Mesendoderm (in vitro differentiated cells): ENCODE measurements at places on chromosomes 2 and 18.

GRCh38 chr2:194363295-194363694 is 1293.7 kb upstream of the SLC39A10 start:
- DNase-seq: no peak

DNA sequence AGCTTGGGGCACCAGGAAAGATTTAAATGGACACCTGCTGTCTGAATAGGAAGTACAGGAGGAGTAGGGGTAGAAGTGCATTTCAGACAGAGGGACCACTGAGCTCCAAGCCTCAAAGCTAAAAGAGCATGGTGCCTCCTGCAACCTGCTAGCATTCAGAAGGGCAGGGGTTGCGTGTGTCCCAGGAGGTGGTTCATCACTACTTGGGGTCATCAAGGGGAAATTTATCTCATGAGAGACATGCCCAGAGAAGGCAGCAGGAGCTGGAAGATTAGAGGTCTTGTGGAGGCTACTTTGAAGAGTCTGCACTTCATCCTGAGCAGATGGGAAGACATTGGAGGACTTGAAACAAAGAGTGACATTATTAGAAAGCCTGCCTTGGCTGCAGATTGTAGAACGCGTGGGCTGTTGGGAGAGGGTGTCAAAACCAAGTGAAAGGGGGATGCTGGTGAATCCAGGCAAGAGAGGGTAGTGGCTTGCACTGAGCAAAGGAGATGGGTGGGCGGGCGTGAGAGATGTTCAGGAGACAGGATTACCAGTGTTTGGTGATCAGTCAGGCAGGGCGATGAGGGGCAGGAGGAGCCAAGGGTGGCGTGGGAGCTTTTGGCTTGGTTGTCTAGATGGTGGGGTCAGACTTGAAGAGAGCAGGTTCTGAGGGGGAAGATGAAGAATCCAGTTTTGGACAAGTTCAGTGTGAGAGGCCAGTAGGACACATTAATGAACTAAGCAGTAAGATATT is 154.0 kb downstream of the DYSF start:
- no peak for DNase-seq

DNA sequence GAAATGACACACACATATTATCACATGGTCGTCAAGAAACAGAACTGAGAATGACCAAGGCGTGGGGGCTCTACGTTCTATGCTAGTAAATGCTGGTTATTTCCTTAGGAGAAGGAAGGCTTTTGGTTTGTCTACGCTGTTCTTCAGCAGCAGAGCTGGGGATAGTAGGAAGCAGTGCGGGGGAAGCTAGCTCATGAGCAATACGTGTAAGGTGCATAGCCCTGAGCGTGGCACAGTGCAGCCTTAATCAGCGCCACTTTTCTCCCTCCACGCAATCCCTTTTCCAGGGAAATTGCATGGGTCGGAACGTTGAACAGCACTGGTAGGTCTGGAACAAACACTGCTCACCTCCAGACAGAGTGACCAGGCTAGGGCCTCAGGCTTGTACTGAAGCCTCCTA is 199.6 kb upstream of the FBXO11 start:
- no peak for DNase-seq

DNA sequence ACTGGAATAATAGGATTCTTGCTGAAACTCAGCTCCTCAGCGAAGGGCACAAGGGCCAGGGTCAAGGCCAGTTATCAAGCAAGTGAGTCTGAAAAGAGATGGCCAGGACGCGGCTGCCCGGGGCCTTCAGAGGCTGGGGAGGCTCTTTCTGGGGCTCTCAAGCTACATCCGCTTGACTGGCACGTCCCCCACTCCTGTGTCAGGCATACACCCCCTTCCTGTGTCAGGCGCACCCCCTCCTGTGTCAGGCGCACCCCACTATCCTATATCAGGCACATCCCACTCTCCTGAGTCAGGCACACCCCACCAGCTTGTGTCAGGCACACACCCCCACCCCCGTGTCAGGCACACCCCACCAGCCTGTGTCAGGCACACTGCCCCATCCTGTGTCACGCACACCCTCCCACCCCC is 91.8 kb downstream of the TPO start:
- no peak for DNase-seq

DNA sequence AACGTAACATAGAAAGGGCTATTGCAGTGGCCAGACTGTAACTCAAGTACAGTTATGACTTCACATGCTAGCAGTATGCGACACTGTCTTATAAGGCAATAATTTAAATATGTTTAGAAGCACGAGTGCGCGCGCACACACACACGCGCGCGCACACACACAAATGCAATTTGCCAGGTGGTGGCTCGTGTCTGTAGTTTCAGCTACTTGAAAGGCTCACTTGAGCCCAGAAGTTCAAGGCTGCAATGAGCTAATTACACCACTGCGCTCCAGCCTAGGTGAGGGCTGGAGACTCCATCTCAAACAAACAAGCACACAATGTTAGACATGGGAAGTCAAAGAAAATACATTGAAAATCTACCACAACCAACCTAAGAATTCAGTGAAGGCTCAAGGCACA is 103.7 kb downstream of the USP34 start:
- DNase-seq: peak; percentile 8

- no peak for DNase-seq
Measured at GRCh38 chr2:61419129-61419528, 51.8 kb downstream of the USP34 start.

GRCh38 chr2:172223601-172224054 is 120.9 kb upstream of the DLX2 start:
- no peak for DNase-seq

DNA sequence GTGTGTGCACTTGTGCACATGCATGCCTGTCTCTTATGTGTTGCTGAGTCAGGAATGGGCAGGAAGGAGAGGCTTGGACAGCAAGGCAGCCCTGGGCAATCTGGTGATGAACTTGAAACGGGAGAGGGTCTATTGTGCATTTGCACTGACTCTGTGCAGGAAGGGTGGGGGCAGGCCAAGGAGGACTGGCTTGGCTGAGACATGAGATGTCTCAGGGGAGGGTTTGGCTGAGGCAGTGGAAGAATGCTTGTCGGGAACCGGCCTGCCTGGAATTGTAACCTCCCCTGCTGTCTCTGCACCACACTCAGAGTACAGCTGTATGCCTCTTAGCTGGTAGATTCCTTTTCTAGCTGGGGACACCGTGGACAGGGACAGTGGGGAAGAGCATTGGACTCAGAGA is 176.1 kb upstream of the TNP1 start:
- DNase-seq: no peak

DNA sequence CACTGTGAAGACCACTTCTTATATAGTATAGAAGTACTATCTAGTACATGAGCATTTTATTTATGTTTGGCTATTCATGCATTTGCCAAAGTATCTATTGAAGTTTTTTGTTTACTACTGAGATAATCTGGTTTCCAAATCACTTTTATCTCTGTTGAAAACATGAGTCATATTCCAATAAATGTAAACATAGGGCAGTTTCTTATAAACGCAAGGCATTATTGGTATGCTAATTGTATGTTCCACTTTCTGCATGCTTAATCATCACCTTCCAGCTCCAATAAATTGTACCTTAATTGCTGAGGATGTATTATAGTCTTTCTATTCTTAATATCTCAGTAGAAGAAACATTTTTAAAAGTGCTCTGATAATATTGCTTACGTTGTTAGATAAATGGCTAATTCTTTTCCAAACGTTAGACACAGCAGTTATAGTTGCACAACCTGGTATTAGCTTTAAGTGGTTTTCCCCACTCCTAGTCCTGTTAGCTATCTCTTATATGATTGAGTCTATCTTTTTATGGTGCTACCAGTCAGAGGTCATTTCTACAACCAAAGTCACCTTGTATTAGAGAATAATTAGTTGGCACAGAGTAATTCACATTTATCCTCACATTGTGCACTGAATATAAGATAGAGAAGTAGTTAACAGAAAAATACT is 17.2 kb downstream of the ITGA4 start:
- no peak for DNase-seq

GRCh38 chr2:239293775-239294430 is 106.9 kb downstream of the HDAC4 start:
- DNase-seq: no peak

GRCh38 chr2:134466141-134466540 is 212.3 kb downstream of the MGAT5 start:
- DNase-seq: peak; percentile 76

DNA sequence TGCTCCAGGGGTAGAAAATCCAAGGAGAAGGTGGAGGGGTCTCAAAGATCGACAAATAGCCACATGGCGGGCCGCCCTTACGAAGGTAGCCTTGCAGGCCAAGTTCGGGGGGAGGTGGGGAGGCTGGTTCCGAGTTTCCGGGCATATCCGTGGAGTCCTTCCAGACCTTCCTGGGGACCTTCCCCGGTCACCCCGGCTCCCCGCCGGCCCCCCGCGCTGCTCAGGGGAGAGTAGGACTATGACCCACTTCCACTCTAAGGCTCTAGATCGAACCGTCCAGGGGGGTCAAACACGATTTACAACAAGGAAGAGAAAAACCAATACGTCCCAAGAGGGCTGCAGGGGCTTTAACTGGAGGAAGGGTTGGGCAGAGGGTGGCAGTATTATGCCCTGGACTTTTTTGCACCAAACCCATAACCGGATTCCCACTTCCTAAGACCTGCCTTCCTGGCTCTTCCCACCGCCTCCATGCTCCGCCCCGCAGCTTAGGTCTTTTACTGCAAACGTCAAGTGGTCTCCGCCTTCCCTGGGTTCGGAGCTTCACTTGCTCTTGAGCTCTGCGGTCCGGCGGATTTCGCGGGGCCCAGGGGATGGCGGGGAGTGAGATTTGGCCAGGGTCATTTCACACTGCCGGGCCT is 779 bp upstream of the LYPD6 start:
- DNase-seq: peak; percentile 92

DNA sequence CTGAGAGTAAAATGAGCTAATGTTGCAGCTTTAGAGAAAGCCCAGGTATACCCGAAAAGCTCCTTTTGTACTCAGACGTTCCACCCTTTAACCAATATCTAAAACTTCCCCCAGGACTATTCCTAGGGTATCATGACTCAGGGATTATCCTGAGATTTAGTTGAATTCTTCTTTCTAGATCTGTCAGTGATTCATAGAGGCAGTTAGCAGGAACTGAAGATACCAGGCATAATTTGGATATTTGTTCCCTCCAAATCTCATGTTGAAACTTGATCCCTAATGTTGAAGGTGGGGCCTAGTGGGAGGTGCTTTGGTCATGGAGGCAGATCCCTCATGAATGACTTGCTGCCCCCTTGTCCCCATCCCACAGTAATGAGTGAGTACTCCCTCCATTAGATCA is 161.2 kb upstream of the LRP1B start:
- peak; percentile 47 for DNase-seq

- DNase-seq: no peak
Measured at GRCh38 chr2:201148434-201148990, 32.5 kb downstream of the CFLAR start.

GRCh38 chr2:198961547-198961946 is 496.2 kb downstream of the SATB2 start:
- DNase-seq: peak; percentile 6

DNA sequence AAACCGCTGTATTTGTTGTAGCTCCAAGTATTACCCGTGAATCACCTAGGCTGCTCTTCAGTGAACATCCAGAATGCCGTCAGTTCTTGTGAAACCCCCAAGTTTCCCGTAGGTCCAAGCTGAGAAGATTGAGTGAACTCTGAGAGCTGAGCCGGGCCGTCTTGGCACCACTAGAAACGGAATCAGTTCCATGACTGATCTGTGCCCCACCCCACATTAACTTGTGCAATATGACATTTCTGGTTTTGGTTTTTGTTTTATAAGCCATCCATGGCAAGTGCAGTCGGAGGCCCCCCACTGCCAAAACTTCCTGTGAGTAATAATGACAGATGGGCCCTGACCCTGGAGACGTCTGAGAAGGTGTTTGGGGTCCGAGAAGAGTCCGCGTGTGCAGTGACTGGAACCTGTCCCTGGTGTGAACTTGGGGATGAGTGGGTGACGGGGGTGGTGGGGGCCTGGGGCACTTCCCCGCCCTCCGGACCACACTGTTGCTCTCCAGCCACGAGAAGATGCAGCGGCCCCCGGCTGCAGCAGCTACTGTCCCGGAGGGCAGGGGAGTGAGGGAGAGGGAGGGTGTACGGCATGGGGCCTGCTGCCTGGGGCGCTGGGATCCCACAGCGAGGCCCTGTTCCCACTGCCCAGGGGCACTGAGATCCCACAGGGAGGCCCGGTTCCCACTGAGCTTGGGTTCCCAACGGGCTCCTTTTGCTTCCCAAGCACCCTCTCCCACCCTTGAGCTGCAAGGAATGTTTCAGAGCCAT is 26.5 kb downstream of the NFATC1 start:
- no peak for DNase-seq

DNA sequence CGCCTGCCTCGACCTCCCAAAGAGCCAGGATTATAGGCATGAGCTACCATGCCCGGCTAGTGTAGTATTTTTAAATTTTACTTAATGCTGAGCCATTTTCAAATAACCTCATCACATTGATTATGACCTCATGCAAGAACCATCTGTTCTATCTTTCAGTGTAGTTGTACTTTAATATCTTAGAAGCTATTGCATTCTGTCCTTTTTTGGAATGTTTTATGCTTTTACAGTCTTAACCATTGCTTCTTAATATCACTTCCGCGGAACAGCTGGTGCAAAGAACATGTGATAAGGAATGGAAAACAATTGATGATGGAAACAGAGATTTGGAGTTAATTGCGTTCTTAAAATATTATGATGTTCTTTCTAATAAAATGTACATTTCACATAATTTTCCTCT is 2.7 kb downstream of the GEN1 start:
- no peak for DNase-seq

DNA sequence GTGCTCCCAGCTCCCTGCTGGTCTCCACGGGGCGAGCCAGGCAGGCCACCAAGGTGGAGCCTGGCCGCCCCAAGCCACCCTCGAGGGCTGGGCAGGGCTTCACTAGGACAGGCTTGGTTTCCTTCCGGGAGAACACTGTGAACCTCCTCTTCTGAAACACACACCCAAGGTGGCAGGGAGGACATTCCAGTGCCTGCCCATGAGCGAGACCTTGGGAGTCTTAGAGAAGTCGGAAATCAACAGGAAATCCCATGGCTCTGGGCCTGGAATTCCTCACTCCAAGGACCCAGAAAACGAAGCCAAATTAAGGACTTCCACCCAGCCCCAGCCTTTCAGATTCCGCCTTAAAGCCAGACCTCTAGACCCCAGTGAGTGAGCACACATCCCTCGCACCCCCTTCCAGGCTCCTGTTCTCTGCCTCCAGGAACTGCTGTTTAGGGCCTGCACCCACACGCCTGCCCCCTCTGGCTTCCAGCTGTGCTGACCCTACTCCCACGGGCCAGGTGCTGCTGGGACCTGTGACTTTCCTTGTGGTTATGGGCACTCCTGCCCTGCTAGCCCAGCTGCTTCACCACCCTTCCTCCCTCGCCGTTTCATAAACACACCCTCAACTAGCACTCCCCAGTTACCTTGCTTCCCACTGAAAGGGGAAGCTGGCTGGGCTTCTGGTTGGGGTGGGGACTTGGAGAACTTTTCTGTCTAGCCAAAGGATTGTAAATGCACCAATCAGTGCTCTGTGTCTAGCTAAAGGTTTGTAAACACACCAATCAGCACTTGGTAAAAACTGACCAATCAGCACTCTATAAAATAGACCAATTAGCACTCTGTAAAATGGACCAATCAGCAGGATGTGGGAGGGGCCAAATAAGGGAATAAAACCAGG is 13.7 kb downstream of the GPR17 start:
- DNase-seq: no peak

- DNase-seq: no peak
Measured at GRCh38 chr2:37274359-37274965, 43.0 kb downstream of the NDUFAF7 start.

- no peak for DNase-seq
Measured at GRCh38 chr2:147657086-147658000, 187.5 kb upstream of the ACVR2A start.

GRCh38 chr18:11866764-11867163 is 15.6 kb downstream of the CHMP1B start:
- DNase-seq: no peak
